Natural killer cell (primary cell): ENCODE measurements at places on chromosomes 4 and X. TPM values are rescaled to one million over a fixed set of nuclear protein-coding genes. Genes with fewer than 3 reads are reported as not detected.

- no peaks in the 10 kb centered on the region for H3K4me1 ChIP-seq
- H3K4me3 ChIP-seq: no peak overlapping the region
- H3K36me3 ChIP-seq: no peaks in the 10 kb centered on the region
- no peaks in the 10 kb centered on the region for H3K27me3 ChIP-seq
Measured at GRCh38 chr4:16665942-16666551, 232.4 kb downstream of the LDB2 start.

GRCh38 chr4:180960743-180961401, 1282.3 kb upstream of the TENM3 start:
- H3K4me1 ChIP-seq: no peaks in the 10 kb centered on the region
- no peak for DNase-seq
- no peaks in the 10 kb centered on the region for H3K36me3 ChIP-seq
- no peak overlapping the region for H3K27ac ChIP-seq
- H3K27me3 ChIP-seq: no peaks in the 10 kb centered on the region

DNA sequence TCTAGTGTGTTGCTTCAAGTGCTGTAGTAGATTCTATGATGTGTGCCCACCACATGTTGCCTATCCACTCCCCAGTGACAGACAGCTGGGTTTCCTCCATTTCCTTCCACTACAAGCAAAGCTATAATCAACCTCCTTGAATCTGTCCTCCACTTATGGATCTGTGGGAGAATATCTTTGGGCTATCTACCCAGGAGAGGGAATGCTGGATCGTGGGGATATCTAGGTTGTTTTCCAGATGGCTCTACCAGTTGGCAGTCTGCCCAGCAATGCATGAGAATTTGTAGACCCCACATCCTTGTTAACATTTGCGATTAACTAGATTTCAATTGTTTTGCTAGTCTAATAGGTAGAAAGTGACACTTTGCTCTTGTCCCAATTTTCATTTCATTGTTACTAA, 10.3 kb downstream of the NMU start:
- H3K27ac ChIP-seq: no peak overlapping the region
- no peaks in the 10 kb centered on the region for H3K36me3 ChIP-seq
- DNase-seq: no peak
- no peak overlapping the region for H3K4me3 ChIP-seq
- H3K4me1 ChIP-seq: no peaks in the 10 kb centered on the region

Gene GPM6B
- not detected for total RNA-seq
